ENCODE measurements at places on chromosomes 5 and 9. TPM values are rescaled to one million over a fixed set of nuclear protein-coding genes. Genes with fewer than 3 reads are reported as not detected.

Gene ANKRD18A
- not detected for total RNA-seq

Gene ZFP2
- 1.3 TPM for total RNA-seq

Gene ZNF354C
- 4.5 TPM for total RNA-seq

Gene QSOX2
- 10.3 TPM for total RNA-seq

Gene ZNF658
- 3.1 TPM for total RNA-seq

Gene SLC4A9
- 0.22 TPM for total RNA-seq

Gene RANBP17
- total RNA-seq: 5.2 TPM

Gene CER1
- not detected for total RNA-seq

Gene SHISAL2B
- not detected for total RNA-seq

Gene SOX30
- not detected for total RNA-seq

Gene TMEM215
- total RNA-seq: not detected

Gene SCGB3A2
- total RNA-seq: not detected

Gene C7
- 326 TPM for total RNA-seq

Gene ADAMTS19
- total RNA-seq: not detected

Gene SLC26A2
- total RNA-seq: 13.1 TPM

Gene ZNF300
- 2.4 TPM for total RNA-seq

Gene OR1J1
- total RNA-seq: not detected

Gene RXRA
- 129 TPM for total RNA-seq

Gene ESM1
- total RNA-seq: not detected

Gene WDR70
- 26.5 TPM for total RNA-seq

Gene PCDHB8
- 2.4 TPM for total RNA-seq

Gene FASTKD3
- 8.3 TPM for total RNA-seq

Gene BOD1
- total RNA-seq: 47.2 TPM

Gene IPPK
- total RNA-seq: 10.1 TPM

Gene NEUROG1
- total RNA-seq: not detected

Gene OR1Q1
- not detected for total RNA-seq

Gene CDKN2B
- total RNA-seq: 68.7 TPM

Gene IFNA13
- total RNA-seq: not detected

Gene PTGES2
- total RNA-seq: 59.5 TPM

Gene AFAP1L1
- total RNA-seq: 49.3 TPM

Gene SAXO1
- total RNA-seq: not detected

Gene LIX1
- not detected for total RNA-seq

Gene ZDHHC11B
- 6.9 TPM for total RNA-seq

Gene PCDH1
- 43.8 TPM for total RNA-seq

Gene SLCO6A1
- not detected for total RNA-seq

Gene PCDHA4
- 0.32 TPM for total RNA-seq

Gene DMGDH
- total RNA-seq: 5.2 TPM
